T follicular helper cell (primary cell): ENCODE measurements at places on chromosomes 13 and 19.

GRCh38 chr19:45166723-45167252 is 6.0 kb upstream of the NKPD1 start:
- DNase-seq, result no peak

- DNase-seq, result no peak
Observed at GRCh38 chr13:62040078-62040477, 624.4 kb upstream of the PCDH20 start.

- DNase-seq, result no peak
Observed at GRCh38 chr19:3140667-3141038, 4.8 kb downstream of the GNA15 start.

GRCh38 chr13:99811067-99811700 is 160.4 kb downstream of the ZIC5 start:
- DNase-seq, result no peak

- no peak for DNase-seq
Observed at GRCh38 chr19:12912571-12912970, 6.5 kb downstream of the SYCE2 start.

GRCh38 chr13:47036294-47037008 is 139.6 kb upstream of the HTR2A start:
- no peak for DNase-seq

GRCh38 chr19:53812335-53812734 is 11.8 kb downstream of the NLRP12 start:
- DNase-seq, result no peak

DNA sequence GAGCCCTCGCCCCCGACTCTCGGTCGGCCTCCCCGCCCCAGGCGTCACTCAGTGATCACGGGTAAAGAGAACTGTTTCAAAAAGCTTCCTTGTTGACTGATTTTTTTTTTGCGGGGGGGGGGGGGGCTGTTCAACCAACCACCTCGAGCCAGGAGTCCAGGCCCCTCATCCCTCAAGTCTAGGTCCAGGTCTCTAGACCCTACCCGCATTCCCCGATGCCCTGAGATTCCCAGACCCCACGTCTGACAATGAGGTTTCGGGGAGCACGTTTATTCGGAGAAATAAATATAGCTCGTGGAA is 4.3 kb downstream of the HRC start:
- no peak for DNase-seq

DNA sequence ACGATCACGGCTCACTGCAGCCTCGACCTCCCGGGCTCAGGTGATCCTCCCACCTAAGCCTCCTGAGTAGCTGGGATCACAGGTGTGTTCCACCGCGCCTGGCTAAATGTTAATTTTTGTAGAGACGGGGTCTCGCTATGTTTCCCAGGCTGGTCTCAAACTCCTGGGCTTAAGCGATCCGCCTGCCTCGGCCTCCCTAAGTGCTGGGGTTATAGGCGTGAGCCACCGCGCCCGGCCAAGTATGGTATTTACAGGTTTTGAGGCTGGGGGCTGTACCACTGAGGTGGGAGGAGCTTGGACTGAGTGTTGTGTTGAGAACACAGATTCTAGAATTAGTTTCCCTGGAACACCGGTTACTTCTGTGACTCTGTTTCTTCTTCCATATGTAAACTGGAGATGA is 452 bp upstream of the PPM1N start:
- no peak for DNase-seq

GRCh38 chr13:60590800-60591747 is 194.1 kb downstream of the TDRD3 start:
- no peak for DNase-seq

- DNase-seq, result no peak
Observed at GRCh38 chr19:18379803-18380747, 5.9 kb upstream of the GDF15 start.

DNA sequence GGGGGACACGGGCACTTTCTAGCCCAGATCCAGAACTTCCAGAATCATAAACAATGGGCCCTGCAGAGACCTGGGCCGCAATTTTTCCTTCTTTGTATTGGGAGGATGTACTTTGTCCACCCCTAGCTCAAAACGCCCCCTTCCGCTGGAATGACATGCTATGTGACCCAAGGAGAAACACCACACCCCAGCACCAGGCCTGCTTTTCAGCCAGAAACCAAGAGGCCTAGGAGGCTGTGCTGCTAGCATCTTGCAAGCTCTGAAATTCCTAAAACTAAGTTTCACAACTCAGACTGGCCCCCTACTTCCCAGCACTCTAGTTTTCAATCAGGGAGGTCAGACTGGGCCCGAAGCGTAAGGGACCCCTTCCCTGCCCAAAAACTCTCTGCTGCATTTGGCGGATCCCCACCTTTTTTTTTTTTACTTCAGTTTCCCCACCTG is 538 bp downstream of the LSM4 start:
- no peak for DNase-seq

DNA sequence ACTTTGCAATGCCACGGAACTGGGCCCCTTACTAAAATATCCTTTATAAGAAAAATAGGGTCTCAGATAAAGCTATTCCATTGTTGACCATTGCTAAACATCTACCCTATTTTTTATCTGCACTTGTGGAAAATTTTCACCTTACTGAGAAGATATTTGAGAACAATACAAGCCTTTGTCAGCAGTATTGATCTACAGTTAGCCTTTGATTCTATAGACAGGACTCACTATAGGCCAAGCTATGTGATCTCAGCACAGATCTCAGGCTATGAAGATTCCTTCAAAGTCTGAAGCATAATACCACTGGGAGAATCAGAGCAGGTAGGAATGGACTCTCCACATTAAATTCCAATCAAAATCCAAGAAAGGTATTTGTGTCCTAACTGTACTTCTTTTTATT is 1099.7 kb downstream of the DIAPH3 start:
- DNase-seq, result no peak

DNA sequence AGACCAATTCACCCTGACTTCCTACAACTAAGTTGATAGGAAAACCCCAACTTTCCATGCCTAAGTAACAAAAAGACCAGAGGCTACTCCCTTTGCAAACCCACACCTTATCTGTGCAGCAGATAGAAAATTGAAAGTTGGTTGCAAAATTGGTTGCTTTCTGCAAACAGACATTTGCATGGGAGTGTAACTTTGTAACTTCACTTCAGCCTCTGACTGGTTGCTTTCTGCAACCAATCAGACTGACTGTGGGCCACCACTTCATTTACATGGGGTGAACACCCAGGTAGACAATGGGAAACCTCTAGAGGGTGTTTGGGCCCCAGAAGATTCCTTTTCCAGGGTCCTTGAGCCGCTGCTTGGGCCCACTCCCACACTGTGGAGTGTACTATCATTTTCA is 9.8 kb downstream of the TEX30 start:
- DNase-seq, result no peak

DNA sequence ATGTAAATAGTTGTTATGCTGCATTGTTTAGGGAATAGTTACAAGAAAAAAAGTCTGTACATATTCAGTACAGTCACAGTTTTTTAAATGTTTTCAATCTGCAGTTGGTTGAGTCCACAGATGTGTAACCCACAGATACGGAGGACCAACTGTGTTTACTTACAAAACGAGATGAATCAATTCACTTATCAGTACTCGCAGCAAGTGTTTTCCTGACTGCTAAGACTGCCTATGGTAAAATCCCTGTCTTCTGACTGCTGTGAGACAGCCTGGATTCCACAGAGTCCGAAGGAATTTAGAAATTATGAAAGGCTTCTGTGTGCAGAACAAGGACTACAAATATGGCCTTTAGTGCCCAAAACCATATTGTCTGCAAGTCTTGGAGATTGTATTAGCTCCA is 45.7 kb upstream of the C1QTNF9 start:
- DNase-seq, result no peak

- DNase-seq, result no peak
Observed at GRCh38 chr13:23754506-23754905, 134.7 kb downstream of the MIPEP start.

DNA sequence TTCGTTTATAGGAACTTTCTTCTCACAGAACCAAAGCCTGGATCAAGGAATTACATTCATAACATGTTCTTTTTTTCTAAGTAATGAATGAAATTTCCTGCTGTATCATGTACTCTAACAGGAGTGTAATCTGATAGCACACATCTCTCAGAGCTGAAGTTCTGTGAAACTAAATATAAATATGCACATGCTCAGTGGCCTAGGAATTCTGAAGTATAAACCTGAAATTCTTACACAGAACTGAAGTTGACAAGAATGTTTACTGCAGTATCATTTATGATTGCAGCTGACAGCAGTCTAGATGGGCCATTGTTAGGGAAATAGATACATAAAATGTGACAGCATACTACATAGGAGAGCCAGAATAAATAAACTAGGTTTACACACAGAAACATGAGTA is 54.5 kb downstream of the USP12 start:
- DNase-seq, result no peak

- DNase-seq, result no peak
Observed at GRCh38 chr13:107275945-107276614, 708.1 kb upstream of the ARGLU1 start.

GRCh38 chr19:28500982-28501630 is 711.8 kb downstream of the UQCRFS1 start:
- DNase-seq, result no peak

DNA sequence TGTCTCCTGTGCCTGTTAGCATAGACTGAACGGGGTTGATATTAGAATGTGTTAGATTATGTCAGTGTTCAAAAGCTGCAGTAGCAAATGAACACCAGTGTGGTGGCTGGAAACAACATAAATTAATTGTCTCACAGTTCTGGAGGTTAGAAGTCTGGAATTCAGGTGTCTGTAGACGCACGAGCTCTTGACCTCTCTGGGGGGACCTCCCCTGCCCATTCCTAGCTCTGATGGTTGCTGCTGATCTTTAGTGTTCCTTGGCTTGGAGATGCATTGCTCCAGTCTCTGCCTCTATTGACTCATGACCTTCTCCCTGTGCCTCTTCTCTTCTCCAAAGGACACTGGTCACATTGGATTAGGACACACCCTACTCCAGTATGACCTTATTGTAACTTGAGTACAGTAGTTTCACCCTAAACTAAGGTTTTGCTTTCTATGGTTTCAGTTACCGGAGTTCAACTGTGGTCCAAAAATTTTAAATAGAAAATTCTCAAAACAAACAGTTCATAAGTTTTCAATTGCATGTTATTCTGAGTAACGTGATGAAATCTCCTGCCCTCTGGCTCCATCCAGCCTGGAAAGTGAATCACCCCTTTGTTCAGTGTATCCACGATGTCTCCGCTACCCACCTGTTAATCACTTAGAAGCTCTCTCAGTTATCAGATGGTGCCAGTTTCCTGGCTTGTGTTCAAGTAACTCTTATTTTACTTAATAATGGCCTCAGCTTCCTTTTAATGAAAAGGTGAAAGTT is 273.2 kb downstream of the MYO16 start:
- DNase-seq, result no peak
